ENCODE measurements at places on chromosomes 6 and 20.

- DNase-seq = peak; percentile 57
Observed at GRCh38 chr6:107657755-107658461, 166.2 kb downstream of the SCML4 start.

DNA sequence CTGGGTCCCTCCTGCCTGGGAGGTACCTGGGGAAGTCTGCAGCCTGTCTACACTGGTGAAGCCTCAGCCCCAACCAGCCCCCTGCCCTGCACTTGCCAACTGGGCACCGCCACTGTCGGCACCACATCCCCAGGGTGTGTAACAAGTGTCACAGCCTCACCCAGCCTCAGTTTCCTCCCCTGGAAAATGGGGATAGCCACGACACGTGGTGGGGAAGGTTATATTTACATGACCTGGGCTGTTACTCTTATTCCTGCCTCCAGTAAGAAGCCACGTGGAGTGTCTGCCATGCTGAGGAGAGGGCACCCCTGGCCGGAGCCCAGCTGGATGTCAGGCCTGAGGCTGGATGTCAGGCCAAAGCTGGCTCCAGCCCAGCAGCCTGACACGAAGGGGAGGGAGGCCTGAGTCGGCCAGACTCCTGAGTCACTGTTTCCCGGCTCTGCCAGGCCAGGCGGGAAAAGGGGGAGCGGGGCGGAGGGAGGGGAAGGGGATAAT, 44.9 kb downstream of the SNAI1 start:
- no peak for DNase-seq

DNA sequence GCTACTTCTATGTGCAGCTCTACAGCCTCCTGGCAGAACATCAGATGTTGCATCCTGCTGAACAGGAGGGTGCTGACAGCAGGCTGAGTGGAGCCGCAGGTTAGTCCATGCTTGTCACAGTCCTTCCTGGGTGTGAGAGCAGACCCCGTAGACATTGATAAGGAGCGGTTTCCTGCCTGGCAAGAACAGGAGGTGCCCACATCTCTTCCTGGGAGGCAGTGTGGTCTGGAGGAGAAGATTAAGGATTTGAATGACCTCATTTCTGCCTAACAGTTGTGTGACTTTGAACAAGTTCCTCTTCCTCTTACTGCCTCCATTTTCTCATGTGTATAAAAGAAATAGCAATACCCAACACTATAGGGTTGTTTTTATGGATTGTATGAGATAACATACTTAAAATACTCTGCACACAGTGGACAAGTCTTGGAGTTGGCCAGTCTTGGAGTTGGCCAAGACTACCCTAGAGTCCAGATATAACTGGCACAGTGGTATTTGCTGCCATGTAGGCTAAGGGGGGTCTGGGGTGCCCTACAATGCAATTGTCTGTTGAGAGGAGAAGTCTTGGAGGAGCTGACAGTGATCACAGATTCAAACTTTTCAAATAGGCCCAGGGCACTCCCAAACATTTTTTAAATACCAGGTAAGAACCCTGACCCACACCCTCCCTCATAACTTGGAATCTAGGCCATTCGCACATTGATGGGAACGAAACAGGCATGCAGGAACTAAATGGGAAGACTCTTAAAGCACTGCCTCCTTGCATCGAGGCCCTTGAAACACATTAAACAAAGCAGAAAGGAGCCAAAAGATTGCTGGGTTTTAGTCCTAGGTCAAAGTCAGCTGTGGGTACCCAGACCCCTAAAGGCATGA, 32.6 kb upstream of the TBC1D7 start:
- no peak for DNase-seq

DNA sequence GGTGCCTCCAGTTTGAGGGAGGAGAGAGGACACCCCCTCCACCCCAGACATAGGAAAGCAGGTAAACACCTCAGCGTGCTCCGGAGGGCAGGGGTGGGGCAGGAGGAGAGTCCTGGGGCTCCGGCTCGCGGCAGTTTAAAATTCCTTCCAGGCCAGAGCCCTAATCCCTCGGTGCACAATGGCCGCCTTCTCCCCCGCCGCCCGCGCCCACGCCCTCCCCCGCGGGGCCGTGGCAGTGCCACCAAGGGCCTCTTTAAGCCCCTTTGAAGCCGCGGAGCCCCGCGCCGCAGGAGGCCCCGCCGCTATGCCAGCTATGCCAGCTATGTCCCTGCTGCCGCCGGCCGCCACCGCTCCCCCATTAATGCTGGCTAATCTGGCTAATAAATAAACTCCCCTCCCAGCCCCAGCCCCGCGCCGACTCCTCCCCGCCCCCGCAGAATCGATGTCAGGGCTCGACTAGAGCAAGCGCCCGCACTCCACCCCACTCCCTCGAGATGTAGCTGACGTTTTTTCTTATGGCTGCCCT, 125.1 kb downstream of the MRPL14 start:
- DNase-seq = no peak

DNA sequence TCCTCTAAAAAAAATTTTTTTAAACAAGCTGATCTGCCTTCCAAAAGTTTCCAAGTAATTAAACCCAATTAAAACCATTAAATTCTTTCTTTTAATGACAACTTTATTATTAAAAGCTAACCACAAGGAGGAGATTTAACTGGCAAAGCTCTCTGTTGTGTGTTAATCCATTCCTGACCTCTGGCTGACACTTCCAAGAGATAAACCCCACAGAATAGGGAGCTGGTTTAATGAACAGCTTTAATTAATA, 230.8 kb downstream of the EYA2 start:
- DNase-seq = no peak

GRCh38 chr6:137290601-137291261, 71.5 kb upstream of the IFNGR1 start:
- DNase-seq = no peak

All from natural killer cell (primary cell).